Hindlimb muscle (tissue), 1 donor: ENCODE measurements at places on chromosomes 7 and 10.
A peak's percentile ranks its signal among the peaks of the same experiment; 100 is the strongest.

DNA sequence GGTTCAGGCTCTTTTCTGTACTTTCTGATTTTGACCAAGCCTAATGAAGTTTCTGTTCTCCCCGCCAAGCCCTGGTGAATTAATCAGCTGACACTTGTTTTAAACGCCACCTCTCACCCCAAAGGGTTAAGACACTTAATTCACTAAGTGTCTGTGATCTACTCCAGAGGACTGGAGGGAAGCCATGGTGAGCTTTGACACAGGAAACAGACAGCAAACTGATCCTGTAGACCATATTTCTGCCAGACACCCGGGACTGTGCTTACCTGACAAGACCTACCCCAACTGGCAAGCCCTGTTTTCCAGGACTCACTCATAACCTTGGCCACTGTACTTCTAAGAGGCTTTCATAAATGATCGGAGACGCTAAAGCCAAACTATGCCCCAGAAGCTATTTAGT lies 126.0 kb downstream of the STRA8 start:
- DNase-seq, result no peak

DNA sequence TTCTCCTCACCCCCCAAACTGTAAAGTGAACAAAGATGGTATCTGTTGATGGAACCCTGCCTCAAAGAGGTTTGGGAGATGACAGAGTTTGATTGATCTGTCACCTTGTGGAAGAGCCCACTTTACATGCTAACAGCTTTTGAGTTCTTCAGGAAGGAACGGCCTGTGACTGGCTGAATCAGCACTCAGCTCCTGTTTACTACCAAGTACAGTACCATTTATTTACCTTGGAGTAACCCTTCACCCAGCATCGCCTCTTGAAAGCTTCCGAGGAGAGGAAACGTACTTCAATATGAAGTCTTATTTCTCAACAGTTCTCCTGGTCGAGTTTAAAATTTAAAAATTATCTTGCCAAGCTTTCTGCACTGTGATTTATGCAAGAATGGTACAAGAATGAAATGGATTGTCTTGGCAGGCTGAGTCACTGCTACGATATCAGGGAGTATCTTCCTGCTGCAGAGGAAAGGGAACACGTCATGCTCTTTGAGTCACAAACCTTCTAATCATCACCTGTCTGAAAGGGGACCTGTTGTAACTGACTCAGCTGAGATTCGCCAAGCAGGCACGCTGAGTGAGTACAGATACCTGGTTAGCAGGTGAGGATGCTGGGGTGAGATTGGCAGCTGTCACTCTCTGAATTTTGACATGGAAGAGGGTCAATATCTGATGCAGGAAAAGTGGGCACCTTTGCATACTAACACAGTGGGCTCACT lies 30.1 kb downstream of the KLF6 start:
- no peak for DNase-seq

GRCh38 chr7:24404315-24404714 lies 120.3 kb downstream of the NPY start:
- DNase-seq, result no peak

DNA sequence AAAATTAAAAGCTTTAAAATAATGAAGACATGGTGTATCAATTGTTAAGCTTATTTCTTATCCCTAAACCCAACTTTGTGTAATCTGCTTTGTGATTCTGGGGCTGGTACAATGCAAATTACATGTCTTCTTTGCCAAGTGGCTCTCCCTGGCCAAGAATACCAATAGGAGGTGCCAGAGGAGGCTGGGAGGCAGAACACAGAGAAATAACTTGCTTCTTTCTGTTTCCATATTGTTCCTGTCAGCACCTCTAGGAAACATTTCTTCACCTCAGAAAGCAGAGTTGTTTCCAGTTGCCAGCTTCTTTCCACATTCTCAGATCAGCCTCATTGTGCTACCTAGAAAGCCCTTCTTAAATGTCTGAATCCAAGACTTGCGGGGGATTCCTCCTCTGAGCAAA lies 174.4 kb downstream of the MDFIC start:
- no peak for DNase-seq

GRCh38 chr10:119078422-119079179 lies 2.0 kb downstream of the EIF3A start:
- DNase-seq, result no peak

DNA sequence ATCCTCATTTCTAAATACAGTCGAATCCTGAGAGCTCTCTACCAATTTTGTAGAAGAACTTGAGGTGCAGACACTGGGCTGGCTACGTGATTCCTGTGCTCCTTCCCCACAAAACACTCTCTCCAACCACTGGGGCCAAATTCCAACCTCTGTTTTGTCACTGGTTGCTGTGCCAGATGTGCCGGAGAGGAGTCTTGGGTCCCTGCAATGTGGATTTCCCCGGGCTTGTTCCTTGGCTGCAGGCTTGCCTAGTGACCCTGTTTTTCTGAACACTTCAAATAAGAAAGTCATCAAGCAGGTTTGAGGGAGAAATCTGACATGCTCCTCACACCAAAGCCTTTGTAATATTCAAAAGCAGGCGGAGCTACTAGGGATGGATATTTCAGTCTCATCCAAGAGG lies 44.4 kb upstream of the AGBL3 start:
- no peak for DNase-seq

GRCh38 chr7:155207326-155208002 lies 90.2 kb upstream of the INSIG1 start:
- DNase-seq, result no peak

GRCh38 chr10:1552406-1552805 lies 184.9 kb downstream of the ADARB2 start:
- DNase-seq, result no peak

GRCh38 chr10:106714734-106715555 lies 449.6 kb downstream of the SORCS1 start:
- DNase-seq, result no peak

DNA sequence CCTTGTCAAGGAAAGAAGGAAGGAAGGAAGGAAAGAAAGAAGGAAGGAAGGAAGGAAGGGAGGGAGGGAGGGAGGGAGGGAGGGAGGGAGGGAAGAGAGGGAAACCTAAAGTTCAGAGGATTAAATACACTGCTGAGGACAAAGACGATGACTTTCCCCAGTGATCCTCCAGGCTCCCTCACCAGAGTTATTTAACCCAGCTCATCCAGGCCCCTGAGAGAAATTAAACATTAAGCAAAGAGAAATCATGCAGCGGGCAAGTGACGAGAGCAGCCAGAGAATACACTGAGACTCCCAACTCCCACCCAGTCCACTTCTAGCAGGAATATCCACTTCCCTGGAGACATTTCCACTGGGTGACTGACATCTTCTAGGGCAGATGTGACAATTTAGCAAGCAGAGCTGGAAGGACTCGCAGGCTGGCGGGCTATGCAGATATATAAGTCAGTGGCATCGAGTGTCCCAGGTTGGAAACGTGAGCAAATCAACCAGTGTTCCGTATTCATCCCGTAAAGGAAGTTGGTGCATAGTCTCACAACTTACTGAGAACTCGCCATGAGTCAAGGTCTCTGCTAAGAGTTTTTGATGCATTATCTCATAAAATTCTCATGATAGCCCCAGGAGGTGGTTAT lies 48.7 kb downstream of the CALML3 start:
- no peak for DNase-seq

- DNase-seq, result peak; percentile 49
These were observed 209.1 kb downstream of the CCSER2 start for GRCh38 chr10:84537447-84537931.

- no peak for DNase-seq
These were observed 1.6 kb downstream of the EXOSC1 start for GRCh38 chr10:97444212-97444611.

- DNase-seq, result no peak
These were observed 301.0 kb downstream of the SORCS1 start for GRCh38 chr10:106863549-106863948.

DNA sequence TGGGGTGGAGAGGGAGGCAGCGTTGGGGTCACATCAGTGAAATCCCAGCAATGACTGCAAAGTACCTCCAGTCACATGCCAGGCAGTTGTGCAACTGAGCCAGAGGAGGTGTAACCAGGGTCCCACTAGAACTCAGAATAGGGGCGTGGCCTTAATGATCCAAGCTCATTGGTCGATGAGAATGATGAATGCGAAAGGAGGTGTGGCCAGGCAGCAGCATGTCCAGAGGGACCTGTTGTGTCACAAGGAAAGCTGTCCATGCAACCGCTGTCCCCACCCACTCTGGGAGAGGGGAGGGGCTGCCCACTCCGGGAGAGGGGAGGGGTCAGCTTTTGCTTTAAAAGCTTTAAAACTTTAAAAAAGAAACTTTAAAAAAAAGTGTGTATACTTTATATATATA lies 25.3 kb upstream of the MTPAP start:
- DNase-seq, result no peak

DNA sequence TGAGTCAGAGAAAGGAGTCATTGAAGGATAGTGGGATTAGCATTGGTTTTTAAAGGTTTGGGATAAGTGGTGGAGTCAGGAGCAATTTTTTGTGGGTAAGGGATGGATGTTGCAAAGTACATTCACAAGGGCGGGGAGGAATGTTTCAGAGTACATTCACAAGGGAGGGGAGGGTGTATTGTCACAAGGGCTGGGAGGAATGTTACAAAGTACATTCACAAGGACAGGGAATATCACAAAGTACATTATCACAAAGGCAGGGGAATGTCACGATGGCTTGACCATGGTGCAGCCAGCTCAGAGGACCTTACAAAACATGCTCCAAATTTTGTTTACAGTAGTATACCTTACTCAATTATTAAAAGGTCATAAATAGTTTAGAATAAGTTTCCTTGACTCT lies 30.3 kb downstream of the C1GALT1 start:
- no peak for DNase-seq

DNA sequence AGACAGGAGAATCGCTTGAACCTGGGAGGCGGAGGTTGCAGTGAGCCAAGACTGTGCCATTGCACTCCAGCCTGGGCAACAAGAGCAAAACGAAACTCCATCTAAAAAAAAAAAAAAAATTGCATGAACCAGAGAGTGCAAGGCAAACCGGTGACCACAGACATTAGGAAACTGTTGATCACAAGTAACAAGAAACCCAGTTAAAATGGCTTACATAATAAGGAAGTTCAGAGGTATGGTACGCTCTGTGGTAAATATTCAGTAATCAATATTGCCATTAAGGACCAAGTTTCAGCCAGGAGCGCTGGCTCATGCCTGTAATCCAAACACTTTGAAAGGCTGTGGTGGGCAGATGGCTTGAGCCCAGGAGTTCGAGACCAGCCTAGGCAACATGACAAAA lies 9.2 kb upstream of the NT5C2 start:
- DNase-seq, result no peak
